ENCODE measurements at places on chromosomes 1 and 21. TPM values are rescaled to one million over a fixed set of nuclear protein-coding genes. Genes with fewer than 3 reads are reported as not detected.

GRCh38 chr1:32199717-32200072 lies 700 bp upstream of the CCDC28B start:
- DNase-seq: no peak

DNA sequence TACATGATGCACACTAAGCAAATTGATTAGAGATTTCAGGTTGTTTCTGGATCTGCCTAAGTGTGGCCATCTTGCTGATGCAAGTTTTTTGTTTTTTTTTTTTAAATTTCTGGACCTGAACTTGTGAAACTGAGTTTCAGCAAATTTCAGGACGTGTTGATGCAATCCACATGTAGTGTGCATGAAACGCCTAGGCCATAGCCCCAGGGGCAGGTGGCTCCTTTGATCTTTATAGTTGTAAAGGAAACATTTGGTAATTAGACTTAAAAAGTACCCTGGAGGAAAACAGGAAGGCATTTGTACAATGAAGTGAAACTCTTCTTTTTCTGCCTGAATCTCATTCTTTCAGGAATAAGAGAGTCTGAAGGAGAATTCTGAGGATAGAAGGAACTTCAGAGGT lies 162.2 kb upstream of the LHX8 start:
- no peak for DNase-seq

The CFHR2 gene
- not detected for total RNA-seq

The TFF3 gene
- 1.0 TPM for total RNA-seq

GRCh38 chr1:206518743-206519142 lies 11.4 kb downstream of the RASSF5 start:
- no peak for DNase-seq

DNA sequence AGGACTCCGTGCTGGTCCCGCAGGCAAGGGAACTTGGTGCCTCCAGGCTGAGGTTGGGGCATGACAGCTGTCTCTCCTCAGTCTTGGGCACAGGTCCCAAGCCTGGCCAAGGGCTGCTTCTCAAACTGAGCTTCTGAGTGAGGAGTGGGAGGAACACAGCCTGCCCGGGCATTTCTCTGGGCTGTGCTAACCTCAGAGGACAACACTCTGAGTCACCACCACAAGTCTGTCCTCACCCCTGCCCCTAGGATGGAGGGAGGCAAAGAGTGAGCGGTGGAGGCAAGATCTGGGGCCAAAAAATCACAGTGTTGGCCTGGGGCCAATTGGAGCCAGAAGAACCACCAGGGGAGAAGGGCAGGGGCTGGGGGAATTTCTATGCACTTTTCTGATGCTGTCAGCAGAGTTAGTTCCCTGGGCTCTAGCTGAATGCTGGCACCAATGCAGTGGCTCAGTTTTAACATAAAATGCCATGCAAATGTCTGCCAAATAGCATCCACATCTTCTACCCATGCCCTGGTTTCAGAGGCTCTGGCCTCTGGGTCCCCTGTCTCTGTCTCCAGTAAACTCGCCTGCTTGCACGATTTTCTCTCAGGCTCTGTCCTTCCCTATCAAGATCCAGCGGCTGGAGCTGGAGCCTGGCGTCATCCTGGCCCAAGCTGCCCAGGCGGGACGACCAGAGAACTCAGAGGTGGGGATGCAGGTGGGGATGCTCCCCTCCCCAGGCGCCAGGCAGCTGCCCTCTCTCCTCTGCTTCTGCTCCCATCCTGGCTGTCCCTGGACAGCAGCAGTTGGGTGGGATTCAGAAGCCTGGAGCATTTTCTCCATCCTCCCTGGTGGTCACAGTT lies 11.0 kb upstream of the CDK18 start:
- DNase-seq: no peak

DNA sequence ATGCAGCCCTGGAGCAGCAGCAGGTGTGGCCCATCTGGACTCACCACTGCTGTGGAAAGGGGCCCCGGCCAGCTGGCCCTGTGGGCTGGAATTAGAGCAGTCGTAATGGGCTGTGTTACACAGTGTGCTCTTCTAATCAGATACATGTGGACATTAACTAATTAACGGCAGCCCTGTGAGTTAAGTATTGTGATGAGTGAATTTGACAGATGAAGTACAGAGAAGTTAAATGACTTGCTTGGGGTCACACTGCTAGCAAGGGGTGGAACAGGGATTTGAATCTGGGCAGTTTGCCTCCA lies 58.6 kb downstream of the MDM4 start:
- no peak for DNase-seq

The MANEAL gene
- 0.72 TPM for total RNA-seq

The DSCAM gene
- 0.06 TPM for total RNA-seq

The SLC2A1 gene
- total RNA-seq: 374 TPM

- peak; percentile 93 for DNase-seq
Measured at GRCh38 chr1:65423884-65424572, 3.6 kb downstream of the LEPR start.

- no peak for DNase-seq
Measured at GRCh38 chr1:61428146-61428545, 296.8 kb downstream of the TM2D1 start.

The HAPLN2 gene
- total RNA-seq: not detected

The LELP1 gene
- not detected for total RNA-seq

All from epithelial cell of proximal tubule (primary cell).